ENCODE measurements at places on chromosomes 5 and 9. TPM values are rescaled to one million over a fixed set of nuclear protein-coding genes. Genes with fewer than 3 reads are reported as not detected.

Gene TAF1L
- total RNA-seq, result not detected

Gene NR5A1
- total RNA-seq, result not detected

DNA sequence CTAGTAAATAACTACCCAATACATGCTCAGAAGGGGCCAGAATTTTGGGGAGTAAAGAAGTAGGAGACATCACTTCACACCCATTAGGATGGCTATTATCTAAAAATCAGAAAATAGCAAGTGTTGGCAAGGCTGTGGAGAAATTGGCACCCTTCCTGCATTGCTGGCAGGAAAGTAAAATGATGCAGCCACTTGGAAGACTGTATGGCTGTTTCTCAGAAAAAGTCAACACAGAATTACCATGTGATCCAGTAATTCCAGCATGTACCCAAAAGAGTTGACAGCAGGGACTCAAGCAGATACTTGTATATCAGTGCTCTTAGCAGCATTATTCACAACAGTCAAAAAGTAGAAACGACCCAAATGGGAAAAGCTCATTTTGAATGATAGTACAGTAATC lies 107.6 kb downstream of the APBA1 start:
- no peak for DNase-seq

DNA sequence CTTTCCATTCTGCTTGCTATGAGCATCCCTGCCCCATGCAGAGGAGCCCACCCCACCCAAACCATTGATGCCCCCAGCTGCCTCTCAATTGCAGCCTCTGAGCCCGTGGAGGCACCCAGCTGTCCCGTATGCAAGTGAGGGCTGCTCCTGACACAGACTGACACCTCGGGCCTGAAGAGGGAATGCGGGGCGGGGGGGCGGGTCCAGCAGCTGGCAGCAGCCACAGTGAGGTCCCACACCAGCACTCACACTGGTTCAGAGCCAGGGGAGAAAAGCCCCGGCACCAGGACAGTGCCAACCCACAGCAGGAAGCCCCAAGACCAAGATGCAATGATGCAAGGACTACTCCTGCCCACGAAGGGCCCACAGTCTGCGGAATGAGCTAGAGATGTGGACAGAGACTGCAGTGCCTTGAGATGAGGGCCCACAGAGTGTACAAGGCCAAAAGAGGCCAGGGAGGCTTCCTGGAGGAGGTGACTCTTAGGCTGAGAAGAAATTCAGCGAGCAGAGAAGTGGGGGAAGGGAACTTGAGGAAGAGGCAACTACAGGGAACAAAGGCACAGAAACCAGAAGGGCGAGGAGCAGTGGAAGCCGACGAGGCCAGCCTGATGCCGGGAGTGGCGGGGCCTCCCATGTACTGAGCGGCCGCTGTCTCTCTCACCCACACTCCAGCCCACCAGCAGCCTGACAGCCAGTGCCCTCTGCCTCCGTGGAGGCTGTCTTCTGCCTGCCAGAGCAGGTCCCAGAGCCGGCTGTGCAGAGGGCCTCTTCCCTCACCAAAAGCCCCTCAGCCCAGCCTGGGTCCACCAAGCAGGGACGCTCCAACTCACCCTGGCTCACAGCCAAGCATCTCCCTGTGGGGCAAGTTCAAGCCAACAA lies 9.2 kb downstream of the EEIG1 start:
- no peak for DNase-seq

DNA sequence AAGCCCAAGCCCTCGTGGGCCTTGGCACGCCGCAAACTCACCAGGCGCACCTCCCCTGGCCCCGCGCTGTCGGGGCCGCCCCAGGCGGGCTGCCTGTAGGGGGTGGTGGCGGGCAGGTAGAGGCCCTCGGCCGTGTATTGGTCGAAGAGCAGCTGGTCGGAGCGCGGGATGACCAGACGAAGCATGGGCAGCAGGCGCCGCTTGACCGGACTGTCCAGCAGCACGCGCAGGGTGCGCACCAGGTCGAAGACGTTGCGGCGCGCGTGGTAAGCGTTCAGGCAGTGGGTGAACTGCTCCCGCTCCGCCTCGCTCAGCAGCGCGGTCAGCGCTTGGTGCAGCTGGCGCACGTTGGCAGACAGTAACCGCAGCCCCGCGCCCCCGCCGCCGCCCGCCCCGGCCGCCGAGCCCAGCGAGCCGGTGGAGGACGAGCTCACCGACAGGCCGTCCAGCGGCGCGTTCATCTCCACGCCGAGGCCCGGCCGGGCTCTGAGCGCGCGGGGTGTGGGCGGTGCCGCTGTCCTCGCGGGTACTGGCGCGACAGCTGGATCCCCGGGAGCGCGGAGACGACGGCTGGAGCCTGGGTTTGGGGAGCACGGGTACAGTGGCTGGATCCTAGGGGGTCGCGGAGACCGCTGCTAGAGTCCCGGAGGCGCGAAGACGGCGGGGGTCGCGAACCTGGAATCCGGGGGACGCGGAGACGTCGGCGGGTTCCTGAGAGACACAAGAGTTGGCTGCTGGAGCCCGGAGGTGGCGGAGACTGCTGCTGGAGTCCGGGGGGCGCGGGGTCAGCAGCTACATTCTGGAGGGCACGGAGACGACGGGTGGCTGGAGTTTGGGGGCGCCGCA lies 709 bp downstream of the WHRN start:
- peak; percentile 63 for DNase-seq

GRCh38 chr5:57199866-57200265 lies 26.0 kb downstream of the GPBP1 start:
- DNase-seq, result no peak

DNA sequence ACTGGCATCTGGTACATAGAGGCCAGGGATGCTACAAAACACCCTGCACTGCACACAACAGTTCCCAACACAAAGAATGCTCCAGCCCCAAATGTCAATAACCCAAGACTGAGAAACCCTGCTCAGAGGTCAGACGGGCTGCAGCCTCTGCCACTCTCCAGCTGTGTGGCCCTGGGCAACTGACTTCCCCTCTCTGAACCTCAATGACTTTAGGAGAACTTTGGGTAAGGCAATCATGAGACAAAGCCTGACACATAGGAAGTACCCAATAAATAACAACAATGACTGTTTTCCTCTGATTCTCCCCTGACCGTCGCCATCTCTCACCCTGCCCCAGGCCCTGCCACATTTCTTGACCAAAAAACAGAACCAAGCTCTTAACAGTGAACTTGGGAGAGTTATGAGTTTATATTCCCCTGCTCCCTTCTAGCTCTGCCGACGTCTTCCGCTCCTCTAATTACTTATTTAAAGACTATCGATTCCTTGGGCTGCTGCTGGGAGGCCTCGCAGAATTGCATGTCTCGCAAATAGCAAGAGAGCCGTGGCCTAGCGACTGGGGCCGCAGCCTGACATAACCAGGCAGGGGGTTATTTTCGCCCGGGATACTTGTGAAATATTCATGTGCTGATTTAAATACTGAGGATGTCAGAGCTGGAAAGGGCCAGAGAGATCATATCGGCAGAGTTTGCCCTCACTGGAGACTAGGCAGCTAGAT lies 24.5 kb upstream of the CRB2 start:
- DNase-seq, result no peak

- DNase-seq, result no peak
These were observed 24.8 kb upstream of the ALDH1A1 start for GRCh38 chr9:72977670-72978069.

DNA sequence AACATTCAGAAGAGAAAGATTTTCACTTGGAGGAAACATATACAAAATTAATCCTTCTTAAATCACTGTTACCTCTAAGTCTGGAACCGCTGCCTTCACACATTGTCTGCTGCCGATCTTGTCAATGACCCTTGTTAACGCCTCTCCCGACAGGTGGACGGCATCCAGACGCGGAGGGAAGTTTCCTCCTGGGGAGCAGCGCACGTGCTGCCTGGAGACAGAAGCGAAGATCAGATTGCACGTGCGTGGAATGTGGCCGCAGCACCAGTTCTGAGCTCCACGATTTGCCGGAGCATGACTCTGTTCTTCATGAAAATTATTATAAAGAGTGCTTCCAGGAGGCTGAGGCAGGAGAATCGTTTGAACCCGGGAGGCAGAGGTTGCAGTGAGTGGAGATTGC lies 183.6 kb upstream of the IRX4 start:
- DNase-seq, result no peak

GRCh38 chr5:76303921-76304320 lies 99.2 kb upstream of the IQGAP2 start:
- DNase-seq, result no peak

GRCh38 chr9:103714992-103715391 lies 379.1 kb upstream of the SMC2 start:
- DNase-seq, result no peak

- no peak for DNase-seq
These were observed 13.7 kb downstream of the SYK start for GRCh38 chr9:90815183-90815943.

DNA sequence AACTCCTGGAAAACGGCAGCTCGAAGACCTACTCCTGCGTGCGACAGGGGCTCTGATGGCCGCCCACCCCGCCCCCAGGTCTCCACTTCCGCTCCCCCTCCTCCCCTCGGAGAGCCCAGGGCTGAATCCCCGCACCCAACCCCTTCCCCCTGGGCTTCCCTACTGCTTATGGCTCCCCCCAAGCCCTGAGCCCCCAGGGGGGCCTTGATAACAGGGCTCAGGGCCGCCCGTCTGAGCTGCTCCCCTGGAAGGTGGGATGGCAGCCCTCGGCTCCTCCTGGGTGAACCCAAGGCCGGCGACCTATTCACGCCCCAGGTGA lies 30.4 kb downstream of the GLT6D1 start:
- no peak for DNase-seq

DNA sequence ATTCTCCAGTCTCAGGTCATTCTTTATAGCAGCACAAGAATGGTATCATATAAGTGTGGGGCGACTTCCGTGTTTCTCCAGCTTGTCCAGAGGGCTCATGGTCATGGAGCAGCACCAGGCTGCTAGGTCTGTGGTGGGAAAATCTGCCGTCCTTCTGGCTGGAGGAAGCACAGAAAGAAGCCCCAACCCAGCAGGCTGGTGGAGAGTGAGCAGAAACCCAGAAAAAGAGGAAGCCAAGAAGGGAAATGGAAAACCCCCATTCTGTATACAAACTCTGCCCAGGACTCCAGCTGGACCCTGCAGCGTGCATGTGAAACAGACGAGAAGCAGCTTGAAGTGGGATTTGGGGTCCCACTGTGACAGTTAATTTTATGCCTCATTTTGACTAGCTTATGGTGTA lies 34.3 kb upstream of the OLFM1 start:
- DNase-seq, result peak; percentile 11

- peak; percentile 45 for DNase-seq
These were observed 54.3 kb downstream of the TSTD2 start for GRCh38 chr9:97578846-97579245.

All from left ventricle myocardium superior (tissue), 1 donor.